ENCODE measurements at places on chromosomes 3 and 15.

DNA sequence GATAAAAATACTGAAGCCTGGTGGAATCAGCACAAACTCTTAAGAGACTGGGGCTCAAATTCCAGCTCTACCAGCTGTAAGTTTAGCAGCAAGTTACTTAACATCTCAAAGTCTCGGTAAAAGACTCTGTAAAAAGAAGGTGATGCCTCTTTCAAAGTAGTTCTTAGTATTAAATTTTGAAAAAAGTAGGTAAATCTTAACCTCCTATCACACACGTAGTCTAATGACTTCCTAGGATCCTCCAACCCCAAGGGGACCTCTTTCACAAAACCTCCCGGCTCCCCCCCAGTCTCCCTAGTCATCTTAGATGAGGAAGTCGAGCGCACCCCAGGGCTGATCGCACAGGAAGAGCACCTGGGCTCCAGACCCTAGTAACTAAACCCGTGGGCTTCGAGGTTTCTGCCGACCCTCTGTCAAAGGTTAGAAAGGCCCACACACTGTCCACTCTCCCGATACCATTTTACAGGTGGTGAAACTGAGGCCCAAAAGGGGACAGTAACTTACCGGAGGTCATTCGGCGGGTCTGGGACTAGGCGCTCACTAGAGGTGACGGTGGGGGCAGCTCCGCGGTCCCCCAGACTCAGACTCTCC, 427 bp downstream of the MBD4 start:
- DNase-seq: peak; percentile 33

- no peak for DNase-seq
Measured at GRCh38 chr3:178827285-178827856, 244.2 kb downstream of the ZMAT3 start.

DNA sequence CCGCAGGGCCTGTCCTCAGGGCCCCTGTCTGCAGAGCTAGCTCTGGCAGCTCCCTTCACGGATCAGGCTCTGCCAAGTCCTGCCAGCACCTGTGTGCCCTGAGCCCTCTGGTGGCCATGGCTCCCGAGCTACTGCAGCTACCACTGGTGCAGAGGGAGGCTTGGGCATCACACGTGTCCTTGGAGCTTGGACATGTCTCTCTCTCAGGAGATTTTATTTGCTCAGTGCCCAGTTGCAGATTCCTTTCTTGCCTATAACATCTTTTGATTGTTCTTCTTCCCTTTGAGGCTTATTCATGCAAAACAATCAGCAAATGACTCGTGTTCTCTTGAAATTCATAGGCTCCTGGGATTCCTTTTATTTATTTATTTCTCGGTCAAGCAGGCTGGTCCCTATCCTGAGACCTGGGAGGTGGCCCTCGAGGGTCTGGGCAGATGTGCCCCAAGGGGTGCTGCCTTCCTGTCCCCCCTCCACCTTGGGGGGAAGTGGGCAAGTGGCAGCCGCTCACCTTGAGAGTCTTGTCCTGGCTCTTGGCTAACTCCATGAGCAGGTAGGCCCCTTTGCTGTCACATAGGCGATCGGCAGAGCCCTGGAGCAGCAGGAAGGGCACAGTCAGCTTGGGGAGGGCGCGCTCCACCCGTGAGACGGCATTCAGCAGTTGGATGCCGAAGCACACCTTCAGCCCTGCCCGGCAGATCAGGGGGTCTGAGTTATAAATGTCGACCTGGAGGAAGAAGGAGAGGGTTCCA, 21.9 kb downstream of the ABTB1 start:
- DNase-seq: peak; percentile 54

GRCh38 chr3:197021231-197021630, 8.4 kb downstream of the MELTF start:
- peak; percentile 16 for DNase-seq

DNA sequence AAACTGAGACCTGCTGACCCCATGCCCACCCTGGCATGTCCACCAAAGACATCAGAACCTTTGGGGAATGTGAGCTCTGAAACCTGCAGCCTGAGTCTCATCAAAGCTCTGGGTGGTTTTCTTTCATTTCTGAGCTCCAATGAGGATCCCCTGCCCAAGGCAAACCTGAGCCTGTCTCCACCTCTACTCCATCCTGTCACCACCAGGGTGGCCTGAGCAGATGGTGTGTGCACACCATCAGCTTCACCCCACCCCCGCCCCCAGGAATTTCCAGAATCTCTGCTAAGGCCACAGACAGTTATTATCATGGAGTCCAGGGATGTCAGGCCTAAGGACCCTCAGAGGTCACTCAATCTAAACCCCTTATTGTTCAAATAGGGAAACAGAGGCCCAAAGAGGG, 1.3 kb downstream of the XIRP1 start:
- no peak for DNase-seq

DNA sequence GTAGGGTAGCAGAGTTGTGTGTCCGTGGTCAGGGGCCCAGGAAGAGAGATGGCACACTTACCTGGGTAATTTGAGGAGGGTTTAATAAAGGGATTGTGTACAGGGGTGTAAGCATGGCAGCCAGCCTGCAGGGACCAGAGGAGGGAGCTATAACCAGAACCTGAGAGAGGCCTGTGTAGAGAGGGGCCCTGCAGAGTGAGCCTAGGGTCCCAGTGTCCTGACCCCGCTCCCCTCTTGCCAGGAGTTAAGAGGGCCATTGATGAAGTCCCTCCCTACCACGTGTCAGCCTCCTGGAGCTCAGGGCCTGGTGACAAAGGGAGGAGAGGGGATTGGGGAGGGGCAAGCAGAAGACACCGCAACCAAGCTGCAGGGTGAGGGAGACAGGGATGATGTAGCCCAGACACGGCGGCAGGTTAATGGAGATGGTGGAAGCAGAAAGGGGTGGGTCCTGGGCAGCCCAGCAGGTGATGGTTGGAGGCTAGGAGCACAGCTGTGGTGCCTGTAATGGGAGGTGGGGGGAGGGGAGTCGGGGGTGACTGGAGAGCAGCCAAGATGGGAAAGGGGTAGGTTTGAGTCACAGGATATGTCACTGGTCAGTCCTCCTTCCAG, 165.4 kb upstream of the TOPAZ1 start:
- DNase-seq: peak; percentile 16

DNA sequence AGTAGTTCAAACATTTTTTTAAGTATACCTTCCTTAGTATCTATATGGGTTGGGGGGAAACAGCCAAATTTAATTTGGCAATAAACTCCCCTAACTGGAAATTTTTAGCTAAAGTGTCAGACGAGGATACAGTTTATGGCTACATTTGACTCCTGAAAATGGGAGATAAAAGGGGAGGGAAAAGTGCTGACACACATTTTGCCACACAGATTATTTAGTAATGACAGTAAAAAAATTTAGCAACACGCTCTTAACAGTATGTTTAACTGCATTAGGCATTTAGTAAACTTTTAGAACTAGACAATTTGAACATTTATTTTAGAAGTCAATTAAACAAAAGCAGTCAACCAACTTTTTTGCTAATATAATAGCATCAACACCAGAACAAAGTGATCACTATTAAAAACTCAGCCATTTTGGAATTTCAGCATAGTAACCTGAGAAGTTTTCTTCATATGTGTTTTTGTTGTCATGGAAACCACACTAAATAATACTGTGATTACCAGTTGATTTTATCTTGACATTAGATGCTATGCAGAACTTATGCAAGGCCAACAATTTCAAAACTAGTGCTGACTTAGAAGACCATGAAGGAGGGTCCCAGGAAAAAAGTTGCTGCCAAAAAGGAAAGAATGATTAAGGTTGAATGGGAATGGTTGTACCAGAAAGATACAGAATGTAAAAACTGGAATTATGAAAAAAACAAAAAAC, 47.0 kb upstream of the TFG start:
- no peak for DNase-seq

DNA sequence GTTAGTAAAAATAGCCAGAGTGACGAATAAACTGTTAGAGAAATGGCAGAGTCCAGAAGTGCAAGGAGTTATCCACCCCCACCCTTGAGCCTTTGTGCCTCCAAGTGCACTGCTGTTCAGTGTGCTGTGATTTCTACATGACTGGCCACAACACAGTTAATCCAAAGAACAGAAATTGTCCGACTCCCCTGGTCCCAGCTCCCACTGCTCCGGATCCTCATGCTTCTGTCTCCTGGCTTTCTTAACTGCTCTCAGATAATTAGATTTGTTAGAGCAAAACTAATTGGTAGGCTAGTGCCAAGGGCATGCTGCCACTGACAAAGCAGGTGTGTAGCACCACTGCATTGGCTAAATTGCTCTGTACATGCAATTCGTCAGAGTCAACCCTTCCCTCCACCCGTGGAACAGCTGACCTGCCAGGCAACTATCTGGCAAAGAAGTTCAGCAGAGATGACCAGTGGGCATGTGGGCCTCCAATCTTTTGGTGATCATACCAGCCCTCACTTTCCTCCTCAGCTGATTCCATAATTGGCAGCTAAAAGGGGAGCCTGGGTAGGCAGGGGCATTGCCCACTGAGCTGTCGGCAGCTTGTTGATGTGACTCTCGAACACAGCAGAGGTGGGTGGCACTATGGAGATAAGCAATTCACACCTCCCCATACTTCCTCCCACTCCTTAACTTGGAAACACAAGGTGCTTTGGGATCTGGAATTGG, 18.9 kb upstream of the ACAP2 start:
- no peak for DNase-seq

GRCh38 chr15:74995779-74996765, 709 bp downstream of the SCAMP5 start:
- peak; percentile 65 for DNase-seq

DNA sequence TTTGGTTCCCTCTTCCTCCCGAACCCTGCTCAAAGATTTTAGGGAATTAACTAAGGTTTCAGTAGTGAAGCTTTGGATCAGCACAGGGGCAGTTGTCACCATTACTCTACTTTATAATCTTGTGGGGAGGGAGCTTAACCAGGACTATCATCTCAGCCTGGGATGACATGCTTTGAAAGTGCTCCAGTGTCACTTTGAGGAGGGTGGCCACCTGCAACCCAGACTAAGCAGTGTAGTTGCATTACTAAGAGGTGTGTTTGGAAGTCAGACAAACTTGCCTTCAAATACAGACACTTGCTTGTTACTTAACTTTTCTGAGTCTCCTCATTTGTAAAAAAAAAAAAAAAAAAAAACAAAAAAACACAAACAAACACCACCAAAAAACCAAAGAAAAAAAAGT, 340.3 kb upstream of the TBL1XR1 start:
- no peak for DNase-seq

DNA sequence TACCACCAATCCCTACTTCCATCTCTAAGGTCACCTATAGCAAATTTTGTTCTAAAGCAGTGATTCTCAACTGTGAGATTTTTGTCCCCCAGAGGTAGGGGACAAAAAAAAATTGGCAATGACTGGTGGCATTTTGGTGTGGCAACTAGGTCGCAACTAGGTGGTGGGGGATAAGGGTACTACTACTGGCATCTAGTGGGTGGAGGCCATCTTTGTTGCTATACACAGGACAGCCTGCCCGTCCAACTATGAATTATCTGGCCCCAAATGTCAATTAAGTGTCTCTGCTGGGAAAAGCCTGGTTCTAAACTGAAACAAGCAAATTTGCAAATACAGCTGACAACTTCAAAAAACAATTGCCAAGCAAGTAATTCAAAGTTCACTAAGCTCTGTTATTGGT, 1.4 kb downstream of the MTMR10 start:
- no peak for DNase-seq

GRCh38 chr3:178711753-178712152, 175.5 kb downstream of the KCNMB2 start:
- no peak for DNase-seq

GRCh38 chr3:51539291-51539941, 897 bp downstream of the RAD54L2 start:
- peak; percentile 42 for DNase-seq

- no peak for DNase-seq
Measured at GRCh38 chr15:32106401-32107381, 76.4 kb downstream of the CHRNA7 start.

DNA sequence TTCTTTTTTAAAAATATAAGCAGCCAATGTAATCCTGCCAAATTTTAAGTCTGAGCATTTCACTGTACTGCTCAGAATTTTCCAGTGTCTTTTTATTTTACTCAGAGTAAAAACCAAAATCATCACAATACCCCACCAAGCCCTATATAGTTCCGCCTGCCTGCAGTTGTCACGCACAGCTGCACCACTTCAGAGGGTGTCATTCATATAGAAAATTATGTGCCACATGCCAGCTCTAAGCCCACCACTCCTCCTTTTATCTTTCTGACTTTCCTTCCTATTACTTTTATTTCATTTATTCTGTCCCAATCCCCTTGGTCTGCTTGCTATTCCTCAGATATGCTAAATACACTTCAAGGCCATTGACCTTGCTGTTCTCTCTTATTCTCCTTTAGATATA, 233.1 kb upstream of the DPPA4 start:
- no peak for DNase-seq

DNA sequence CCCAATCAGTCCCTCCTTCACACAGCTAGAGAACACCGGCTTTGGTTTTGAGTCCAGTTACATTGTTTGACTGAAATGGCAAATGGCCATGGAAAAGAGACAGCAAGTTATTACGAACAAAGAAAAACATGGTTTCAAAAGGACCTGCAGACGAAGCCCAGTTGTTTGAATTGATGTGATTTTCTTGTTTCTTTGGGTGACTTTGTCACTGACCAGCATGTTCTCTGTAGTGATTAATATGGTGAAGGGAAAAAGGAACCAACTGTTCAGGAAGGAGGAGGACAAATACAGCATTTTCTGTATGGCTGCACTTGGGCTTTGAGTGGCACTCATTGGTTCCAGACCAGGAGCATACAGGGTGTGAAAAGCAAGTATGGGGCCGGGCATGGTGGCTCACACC, 217.4 kb upstream of the TPM1 start:
- DNase-seq: no peak

- DNase-seq: no peak
Measured at GRCh38 chr3:58117561-58118181, 93.1 kb downstream of the DNASE1L3 start.

GRCh38 chr15:64746921-64747320, 28.5 kb downstream of the RBPMS2 start:
- no peak for DNase-seq

DNA sequence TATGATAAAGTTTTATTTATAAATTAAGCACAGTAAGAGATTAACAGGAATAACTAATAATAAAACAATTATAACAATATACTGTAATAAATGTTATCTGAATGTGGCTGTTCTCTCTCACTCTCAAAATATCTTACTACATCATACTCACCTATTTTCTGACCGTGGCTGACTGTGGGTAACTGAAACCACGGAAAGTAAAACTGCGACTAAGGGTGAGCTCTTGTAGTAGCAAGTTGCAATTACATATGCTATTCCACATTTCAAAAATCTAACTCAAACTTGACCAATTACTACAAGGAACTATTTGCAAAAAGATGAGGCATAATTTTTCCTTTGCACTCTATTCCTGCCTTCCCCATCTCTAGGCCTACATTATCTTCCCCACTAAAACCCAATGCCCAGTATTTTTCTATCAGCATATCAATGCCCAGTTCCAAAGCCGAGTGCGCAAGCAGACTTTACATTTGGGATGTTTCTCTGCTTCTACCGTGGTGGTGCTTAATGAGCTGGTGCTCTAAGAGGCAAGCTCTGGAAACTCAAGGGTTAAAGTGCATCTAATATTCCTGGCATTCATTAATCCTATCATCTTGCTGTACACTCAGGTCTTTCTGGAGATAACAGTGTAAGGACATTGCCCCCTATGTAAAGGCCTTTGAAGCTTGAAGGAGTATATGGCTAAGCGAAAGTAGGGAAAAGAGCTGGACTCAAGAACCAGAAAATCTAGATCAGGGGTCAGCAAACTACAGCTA, 6.7 kb downstream of the PCYT1A start:
- no peak for DNase-seq

Measured in iPS-NIHi11 (cell line).